ENCODE measurements at places on chromosomes 2 and 18.

DNA sequence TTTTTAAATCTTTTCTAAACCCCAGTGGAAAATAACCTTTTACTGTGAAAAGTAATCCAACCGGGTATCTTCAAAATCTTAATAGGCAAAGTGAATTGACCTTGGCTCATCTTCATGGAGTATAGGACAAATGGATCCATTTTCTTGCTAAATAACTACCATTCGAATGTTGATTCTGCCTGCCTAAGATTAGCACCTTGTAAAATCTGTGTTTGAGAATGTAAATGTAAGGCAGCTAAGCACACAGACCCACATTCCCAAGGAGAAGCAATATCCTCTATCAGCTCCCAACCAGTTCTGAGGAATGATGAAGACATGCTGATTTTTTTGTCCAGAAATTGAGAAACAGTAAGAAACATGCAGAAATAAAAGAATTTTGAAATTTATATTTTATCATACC is 509.8 kb upstream of the SMIM21 start:
- DNase-seq, result no peak

- no peak for DNase-seq
Measured at GRCh38 chr2:85324639-85325465, 2.9 kb downstream of the TGOLN2 start.

GRCh38 chr2:173087214-173087581 is 11.6 kb downstream of the MAP3K20 start:
- DNase-seq, result no peak

DNA sequence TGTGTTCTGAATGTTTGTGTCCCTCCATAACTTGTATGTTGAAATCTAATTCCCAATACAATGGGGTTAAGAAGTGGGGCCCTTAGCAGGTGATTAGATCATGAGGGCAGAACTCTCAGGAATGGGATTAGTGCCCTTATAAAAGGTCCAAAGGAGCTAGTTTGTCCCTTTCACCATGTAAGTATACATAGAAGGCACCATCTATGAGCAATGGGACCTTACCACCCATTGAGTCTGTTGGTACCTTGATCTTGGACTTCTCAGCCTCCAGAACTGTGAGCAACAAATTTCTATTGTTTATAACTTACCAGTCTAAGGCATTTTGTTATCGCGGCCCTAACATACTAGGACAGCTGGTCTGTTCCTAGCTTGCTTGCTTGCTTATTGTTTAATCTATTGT is 106.3 kb downstream of the MYCN start:
- DNase-seq, result no peak

- no peak for DNase-seq
Measured at GRCh38 chr2:147449323-147449991, 395.4 kb upstream of the ACVR2A start.

GRCh38 chr2:18122544-18123210 is 244.2 kb downstream of the KCNS3 start:
- no peak for DNase-seq

GRCh38 chr2:28393114-28393836 is 617 bp downstream of the FOSL2 start:
- peak; percentile 82 for DNase-seq

GRCh38 chr2:3301001-3301400 is 76.6 kb downstream of the EIPR1 start:
- no peak for DNase-seq

DNA sequence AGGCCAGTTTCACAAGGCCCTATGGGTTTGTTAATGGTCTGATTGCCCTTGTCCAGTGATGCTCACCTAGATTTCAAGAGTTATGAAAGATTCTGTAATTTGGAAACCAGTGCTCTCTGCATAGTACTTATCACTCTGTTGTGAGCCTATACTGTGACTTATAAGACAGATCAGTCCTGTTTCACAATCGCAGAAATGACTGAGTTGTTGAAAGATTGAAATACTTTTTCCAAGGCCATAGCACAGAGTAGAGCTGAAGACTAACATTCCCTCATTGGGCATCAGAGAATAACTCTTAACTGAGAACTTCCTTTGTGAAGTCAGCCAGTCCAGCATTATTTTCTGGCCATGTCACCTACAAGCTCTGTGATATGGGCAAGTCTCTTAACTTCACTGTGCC is 44.0 kb downstream of the CCDC85A start:
- no peak for DNase-seq

DNA sequence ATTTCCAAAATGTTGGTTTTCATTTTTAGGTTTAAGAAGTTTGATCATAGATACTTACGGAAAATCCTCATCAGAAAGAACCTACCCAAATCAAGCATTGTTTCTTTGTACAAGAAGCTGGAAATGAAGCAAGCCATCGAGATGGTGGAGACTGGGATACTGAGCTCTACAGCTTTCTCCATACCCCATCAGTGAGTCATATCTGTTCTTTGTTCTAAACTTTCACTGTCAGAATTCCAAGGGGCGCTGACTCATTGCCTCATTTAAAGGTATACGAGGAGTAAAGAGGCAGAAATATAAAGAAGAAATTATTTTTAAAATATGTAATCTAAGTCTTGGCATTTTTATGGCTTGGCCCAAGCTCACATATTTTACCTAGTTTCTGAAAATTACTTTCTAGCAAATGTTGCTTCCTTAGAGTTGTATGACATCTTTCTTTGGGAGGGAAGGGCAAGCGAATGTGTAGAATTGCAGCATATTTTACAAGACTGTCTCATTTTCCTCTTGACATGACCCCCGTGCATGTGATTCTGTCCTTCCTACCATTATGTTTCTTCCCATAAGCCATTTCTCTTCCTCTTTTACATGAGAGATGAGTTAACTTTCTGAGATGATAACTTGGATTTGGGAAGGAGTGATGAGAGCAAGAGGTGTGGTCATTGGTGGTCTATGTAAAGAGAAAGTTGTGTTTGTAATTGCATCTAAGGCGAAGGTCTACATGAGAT is 41.2 kb downstream of the SLC9A4 start:
- DNase-seq, result no peak

DNA sequence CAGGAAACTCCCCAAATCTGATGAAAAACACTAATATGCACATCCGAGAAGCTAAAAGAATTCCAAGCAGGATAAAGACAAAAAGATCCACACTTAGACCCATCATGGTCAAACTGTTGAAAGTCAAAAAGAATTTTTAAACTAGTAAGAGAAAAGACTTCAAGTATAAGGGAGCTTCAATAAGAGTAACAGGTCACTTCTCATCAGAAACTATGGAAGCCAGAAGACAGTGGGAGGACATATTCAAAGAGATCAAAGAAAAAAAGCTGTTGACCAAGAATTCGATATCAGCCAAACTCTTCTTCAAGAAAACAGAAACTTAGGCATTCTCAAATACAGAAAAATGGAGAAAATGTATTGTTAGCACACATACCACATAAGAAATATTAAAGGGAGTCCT is 50.4 kb downstream of the ZC3H8 start:
- DNase-seq, result no peak

DNA sequence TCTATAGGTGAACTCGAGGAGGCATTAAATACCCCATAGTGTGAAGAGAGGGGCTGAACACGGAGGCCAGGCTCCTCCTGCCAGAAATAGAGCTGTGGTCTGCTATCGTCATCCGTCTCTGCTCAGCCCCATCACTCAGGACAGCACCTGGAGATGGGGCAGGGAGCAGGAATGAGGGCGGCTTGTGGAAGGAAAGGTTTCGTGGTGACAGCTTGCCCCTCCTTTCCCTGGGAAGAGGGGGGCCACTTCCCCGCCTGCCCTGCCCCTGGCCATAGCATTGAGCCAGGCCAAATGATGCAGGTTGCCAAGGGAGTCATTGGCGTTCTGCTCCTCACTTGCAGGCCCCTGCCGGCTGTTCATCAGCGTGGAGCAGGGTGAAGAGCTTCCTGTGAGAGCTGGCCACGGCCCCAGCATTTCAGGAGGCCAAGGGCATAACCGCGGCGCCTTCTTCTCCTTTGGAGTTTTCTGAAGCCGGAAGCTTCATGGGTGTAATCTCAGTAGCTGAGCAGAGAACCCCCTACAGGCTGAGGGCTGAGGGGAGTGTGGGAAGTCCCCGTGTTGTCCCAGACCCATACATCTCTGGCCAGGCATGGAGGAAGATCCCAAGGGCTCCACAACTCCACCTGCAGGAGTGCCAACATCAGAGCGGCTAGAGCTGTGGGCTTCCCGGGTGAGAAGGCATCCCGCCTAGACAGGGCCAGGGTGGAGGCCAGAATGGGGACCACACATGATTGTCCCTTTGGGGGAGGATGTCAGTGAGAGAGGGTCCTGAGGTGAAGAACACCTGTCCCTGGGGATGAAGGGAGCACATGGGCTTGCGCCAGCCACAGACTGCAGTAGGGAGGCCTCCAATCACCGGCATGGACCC is 112.5 kb upstream of the GLI2 start:
- DNase-seq, result no peak

- no peak for DNase-seq
Measured at GRCh38 chr2:42614838-42615237, 46.4 kb downstream of the MTA3 start.

GRCh38 chr2:129764376-129765325 is 214.8 kb upstream of the RAB6C start:
- no peak for DNase-seq

- DNase-seq, result no peak
Measured at GRCh38 chr2:65389476-65389875, 42.9 kb downstream of the SPRED2 start.

- DNase-seq, result no peak
Measured at GRCh38 chr2:96763511-96764252, 3.0 kb downstream of the CNNM4 start.

DNA sequence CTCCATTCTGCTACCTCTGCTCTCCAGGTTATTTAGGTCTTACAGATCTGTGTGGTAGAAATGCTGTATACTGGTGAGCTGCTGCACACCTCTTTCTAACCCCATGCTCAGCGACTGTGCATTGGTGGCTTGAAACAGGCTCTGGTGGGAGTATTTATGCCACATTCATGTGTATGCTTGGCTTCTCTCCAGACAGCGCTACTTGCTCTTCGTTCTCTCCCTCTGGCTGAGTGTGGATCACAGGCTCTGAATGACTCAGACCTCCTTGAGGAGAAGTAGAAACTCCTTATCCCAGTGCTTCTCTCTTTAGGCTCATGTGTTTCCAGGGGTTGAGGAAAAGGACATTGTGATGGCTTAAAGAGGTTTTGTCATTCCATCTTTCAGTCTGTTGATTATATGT is 54.9 kb downstream of the FHOD3 start:
- no peak for DNase-seq

DNA sequence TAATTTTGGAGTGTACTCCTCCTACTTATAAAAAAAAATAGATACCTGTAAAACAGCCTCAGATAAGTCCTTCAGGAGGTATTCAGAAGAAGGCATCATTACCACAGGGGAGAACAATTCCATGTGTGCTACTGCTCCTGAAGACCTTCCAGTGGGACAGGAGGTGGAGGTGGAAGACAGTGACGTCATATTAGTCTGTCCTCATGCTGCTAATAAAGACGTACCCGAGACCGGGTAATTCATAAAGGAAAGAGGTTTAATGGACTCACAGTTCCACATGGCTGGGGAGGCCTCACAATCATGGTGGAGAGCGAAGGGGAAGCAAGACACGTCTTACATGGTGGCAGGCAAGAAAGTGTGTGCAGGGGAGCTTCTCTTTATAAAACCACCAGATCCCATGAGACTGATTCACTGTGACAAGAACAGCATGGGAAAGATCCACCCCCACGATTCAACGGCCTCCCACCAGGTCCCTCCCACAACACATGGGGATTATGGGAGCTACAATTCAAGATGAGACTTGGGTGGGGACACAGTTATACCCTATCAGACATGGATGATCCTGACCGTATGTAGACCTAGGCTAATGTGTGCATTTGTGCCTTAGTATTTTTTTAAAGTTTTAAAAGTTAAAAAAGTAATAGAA is 98.4 kb downstream of the NDUFA10 start:
- DNase-seq, result no peak

DNA sequence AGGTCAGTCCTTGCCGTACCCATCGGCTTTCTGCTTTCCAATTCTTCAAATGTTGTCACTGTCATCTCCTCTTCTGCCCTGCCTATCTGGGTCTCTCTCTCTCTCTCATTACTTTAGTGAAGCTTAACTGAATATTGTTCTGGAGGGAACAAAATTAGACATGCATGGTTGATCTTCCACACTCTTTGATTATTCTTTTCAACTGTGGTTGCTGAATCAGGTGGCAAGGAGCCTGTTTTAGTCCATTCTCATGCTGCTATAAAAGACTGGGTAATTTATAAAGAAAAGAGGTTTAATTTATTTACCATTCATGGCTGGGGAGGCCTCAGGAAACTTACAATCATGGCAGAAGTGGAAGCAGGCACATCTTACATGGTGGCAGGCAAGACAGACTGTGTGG is 157.9 kb downstream of the ARL4C start:
- no peak for DNase-seq

- peak; percentile 26 for DNase-seq
Measured at GRCh38 chr2:64770781-64771334, 117.1 kb upstream of the SERTAD2 start.

DNA sequence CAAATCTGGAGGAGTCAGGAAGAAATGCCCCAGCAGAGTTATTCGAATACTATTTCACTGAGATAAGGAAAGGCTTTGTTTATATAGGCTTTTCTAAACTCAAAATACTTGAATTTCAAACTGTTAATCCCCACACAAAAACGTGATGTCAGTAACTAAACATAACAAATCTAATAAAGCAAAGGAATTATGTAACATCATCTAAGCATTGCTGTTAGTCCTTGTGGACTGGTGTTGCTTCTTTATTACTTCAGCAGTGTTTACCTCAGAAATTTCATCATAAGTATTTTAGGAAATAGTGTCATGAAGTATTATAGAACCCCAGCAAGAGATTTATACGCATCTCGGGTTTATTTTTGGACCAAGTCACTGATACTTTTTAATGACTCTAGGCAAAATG is 19.7 kb upstream of the SANBR start:
- DNase-seq, result no peak

DNA sequence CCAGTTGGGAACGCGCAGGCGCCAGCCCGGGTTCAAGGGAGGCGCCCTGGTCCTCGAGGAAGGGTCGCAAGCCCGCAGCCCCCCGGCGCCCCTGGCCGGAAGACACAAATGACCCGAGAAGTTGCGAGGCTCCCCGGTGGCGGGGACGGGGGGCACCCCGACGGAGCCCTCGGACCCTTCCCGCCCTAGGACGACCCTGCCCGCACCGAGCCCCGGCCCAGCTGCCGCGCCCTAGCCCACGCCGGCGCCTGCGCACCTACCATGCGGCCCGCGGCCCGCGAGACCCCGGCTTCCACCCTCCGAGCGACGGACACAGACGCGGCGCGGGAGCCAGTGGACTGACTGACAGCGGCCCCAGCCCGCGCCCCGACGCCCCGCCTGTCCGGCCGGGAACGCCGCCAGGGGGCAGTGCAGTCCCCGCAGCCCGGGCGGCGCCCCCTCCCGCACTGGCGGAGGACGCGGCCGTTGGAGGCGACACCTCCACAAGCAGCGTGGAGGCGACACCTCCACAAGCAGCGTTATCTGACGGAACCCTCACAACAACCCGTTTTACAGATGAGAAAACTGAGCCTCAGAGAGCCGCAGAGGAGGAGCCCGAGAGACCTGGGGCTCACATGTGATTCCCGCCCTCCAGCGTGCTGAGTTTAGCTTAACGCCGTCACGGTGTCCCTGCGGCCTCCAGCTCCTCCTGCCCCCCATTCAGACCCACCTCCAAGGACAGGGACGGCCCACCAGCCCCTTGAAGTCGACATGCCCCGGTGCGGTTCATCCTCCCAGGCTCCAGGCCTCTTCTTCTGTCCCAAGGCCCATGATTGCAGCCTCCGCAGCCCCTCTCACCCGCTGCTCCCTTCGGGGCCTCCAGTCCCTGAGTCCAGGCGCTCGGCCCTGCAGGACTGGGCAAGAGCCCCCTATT is at the start of gene NMUR1:
Gene NMUR1 (minus strand): TSS at position 347 of the 913 bp plus-strand sequence. CDS start 84 bp downstream, at position 263.
- peak; percentile 69 for DNase-seq
